ENCODE measurements at places on chromosomes 4 and X.
A peak's percentile ranks its signal among the peaks of the same experiment; 100 is the strongest.

GRCh38 chr4:126647756-126648397 is 984.9 kb upstream of the INTU start:
- no peak for DNase-seq

GRCh38 chr4:108889696-108890483 is 127.0 kb upstream of the ETNPPL start:
- no peak for DNase-seq

- DNase-seq: no peak
Measured at GRCh38 chrX:68983004-68983857, 154.4 kb downstream of the EFNB1 start.

DNA sequence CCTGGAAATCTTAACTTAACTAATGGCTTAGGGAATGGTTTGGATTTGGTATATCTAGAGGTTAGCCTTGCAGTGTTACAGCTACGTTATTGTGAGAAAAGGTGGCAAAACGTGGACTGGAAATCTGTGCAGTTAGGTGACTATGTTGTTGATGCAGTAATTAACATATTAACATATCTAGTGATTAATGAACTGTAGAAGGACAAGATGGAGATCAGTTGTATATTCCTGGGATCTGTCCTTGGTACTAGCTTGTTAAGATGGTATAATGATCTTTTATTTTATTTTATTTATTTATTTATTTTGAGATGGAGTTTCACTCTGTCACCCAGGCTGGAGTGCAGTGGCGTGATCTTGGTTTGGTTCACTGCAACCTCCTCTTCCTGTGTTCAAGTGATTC is 36.9 kb downstream of the GPAT3 start:
- DNase-seq: no peak

- DNase-seq: no peak
Measured at GRCh38 chr4:43778187-43778915, 670.3 kb downstream of the KCTD8 start.

DNA sequence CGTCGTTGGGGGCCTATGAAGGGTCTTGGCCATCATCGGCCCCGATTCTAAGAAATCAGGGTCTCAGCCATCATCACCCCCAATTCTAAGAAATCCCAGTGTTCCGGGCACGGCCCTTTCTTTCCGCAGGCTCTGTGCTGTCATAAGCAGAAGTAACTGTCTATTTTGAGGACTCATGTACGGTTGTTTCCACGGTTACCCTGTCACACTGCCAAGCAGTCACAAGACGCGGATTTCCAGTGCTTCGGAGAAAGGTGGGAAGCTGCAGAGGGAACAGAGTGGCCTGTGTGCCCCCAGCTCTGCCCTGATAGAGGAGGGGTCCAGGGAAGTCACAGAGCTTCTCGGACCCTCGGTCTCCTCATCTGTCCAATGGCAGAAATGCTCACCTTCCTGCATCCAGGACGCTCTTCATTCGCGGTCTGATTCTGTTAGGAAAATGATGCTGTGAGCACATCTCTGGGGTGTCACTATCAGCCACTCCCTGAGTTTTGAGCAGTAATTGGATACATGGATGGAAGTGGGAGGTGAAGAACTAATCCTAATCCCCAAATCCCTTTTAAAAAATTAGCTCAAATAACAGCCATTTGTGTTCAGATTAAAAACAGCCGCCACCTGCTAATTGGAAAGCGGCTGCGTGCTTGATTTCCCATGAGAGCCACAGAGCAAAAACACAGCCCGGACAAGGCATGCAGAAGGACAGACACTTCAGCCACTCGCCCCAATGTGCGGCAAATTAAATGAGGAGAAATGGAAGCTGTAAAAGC is 73.1 kb downstream of the WFS1 start:
- DNase-seq: no peak

DNA sequence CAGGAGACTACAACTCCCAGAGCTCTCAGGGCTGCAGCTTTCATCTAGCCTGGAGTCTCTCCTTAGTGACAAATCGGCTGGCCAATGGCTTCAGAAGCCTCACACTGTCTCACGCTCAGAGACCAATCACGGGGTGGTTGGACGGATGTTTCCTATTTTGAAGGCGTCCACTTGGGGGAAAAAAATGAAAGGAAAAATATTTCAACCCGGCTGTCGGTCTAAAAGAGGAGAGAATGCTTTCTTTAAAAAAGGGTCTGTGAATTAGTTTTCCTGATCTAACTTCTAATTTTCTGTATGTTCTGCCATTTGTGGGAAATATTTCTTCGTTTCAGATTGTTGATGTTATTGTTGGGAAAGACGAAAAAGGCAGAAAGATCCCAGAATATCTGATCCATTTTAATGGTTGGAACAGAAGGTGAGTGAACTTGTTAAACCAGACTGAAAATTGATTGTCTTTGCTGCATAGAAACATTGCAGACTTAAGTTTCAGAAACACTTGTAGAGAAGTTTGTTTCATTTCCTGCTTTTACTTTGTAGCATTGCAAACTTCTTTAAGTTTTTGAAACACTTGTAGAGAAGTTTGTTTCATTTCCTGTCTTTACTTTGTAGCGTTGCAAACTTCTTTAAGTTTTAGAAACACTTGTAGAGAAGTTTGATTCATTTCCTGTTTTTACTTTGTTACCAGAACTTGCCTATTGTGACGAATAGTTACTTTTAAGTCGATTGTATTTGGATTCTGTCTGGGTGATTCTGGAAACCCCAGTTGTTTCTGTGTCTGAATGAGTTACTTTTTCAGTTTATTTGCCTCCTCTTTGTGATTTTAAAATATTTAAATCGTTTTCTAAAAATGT is 1.6 kb downstream of the MSL3 start:
- peak; percentile 49 for DNase-seq

DNA sequence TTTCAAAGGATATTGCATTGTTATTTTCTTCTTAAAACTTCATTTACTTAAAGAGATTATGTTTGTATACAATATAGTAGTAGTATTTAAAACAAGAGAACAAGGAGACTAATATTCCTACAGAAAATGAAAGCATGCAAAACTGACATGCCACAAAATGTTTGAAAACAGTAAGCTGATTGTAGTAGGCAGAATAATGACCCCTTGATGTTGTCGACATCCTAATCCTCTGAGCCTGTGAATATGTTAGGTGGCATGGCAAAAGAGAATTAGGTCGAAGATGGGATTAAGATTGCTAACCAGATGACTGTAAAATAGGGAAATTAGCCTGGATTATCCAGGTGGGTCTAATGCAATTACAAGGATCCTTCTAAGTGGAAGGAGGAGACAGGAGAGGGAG is 522.2 kb upstream of the NR3C2 start:
- no peak for DNase-seq

DNA sequence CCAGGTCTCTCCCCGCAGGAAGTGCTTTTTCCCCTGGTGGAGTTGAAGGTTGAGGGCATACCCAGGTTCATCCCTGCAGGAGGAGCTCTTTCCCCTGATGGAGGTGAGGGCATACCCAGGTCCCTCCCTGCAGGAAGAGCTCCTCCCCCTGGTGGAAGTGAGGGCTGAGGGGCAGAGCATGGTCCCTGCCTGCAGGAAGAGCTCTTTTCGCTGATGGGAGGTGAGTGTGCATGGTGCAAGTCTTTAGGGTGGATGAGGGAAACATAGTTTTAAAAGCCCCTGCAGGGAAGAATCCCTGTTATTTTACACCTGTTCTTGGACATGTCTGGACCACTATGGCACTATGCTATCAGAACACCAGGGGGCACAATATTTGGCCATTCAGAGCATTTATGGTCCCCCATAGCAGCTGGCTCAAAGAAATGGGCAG is 43.7 kb upstream of the PUDP start:
- no peak for DNase-seq

GRCh38 chr4:122917731-122918130 is 4.7 kb downstream of the NUDT6 start:
- no peak for DNase-seq

- DNase-seq: no peak
Measured at GRCh38 chr4:26885912-26886274, 25.3 kb downstream of the STIM2 start.

- DNase-seq: no peak
Measured at GRCh38 chr4:76311896-76312331, 5.4 kb downstream of the STBD1 start.

DNA sequence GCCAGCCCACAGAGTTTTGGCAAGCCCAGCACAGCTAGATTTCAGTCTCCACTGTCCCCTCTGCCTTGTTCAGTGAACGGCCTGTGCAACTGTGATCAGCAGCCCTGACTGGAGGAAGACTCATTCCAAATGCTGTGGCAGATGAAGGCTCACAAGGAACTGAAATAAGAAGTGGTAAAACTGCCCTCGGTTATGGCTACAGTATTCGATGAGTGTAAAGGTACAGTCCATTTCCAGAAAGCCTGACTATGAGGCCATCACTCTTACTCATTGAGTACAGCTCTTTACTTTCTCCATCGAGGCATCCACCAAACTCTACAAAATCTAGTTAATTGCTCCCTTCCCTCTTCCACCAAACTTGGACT is 69.1 kb downstream of the RHOH start:
- no peak for DNase-seq

DNA sequence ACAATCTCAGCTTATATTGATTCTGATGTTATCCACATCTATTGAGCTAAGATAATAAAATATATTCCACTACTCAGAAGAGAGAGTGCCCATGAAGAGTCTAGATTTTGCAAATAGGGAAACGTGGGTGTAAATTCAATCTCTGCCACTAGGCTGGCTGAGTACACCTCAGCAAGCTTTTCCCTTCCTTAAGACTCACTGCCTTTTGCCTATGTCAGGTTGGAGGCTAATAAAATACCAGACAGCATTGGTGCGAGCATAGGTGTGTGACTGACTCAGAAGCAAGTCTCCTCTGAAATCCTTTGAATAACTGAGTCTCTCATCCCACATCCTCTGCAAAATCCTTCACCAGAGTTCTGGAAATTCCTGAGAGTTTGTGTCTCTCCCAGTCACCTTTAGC is 405.4 kb upstream of the CPEB2 start:
- DNase-seq: no peak

All from activated T-helper 9 cell treated with anti-CD3 and anti-CD28 coated beads, Interleukin-2, amount 50 U/mL, for 16 hours (primary cell).